ENCODE measurements at places on chromosomes 2 and 18.

DNA sequence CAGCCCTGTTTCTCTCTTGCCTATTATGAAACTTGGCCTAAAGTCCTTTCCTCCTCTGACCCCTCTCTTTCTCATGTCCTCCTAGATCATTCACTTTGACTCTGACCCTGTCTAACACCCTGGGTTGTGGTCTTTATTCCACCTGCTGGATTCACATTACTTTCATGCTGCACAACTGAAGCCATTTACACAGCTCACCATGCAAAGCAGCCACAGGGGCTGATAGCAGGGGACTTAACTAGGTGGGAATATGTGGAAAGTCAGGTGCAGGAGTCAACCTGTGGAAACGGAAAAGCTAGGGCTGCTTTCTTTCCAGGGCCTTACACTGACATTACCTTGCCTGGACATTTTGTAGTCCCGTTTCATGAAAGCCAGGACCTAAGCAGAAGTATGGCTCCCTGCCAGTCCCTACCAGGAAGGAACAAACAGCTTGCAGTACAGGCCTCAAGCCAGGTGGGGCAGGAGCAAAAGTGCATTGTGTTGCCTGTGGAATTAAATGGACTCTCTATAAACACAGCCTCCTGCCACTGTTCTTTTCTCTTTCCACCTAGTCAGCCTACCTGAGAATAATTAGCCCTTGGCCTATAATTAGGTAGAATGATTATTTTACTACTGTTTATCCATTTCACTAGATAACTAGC lies 11.8 kb downstream of the MAPRE3 start:
- no peak for DNase-seq

DNA sequence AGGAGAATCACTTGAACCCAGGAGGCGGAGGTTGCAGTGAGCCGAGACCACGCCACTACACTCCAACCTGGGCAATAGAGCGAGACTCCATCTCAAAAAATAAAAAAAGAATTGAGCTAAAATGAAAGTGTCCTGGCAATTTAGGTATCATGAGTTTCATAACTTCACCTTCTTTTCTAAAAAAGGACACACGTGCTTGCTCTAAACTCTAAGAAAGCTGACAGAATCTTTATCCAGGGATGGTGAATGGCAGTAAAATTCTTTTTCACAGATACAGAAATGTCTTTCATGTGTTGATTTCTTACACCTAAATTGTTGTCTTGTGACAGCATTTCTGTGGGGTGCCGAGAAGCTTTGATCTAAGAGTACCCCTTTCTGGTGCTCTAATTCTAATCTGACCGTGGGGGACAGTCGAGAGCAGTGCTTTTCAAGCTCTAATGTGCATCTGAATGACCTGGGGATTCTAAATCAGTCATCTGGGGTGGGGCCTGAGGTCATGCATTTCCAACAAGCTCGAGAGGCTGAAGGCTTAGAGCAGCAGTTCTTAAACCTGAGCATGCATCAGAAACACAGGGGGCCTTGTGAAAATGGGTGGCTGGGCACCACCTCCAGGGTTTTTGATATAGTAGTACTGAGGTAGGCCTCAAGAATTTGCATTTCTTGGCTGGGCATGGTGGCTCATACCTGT lies 42.1 kb upstream of the REL start:
- no peak for DNase-seq

DNA sequence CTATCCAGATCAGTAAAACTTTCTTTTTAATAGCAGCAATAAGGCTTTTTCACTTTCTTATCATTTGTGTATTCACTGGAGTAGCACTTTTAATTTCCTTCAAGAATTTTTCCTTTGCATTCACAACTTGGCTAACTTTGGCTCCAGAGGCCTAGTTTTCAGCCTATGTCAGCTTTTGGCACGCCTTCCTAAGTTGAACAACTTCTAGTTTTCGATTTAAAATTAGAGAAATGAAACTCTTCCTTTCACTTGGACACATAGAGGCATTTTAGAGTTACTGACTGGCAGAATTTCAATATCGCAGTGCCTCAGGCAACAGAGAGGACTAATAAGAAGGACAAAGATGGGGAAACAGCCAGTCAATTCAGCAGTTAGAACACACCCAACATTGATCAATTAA lies 577.4 kb downstream of the DSC3 start:
- DNase-seq, result no peak

GRCh38 chr2:44941551-44942234 lies at the start of gene SIX3:
SIX3 (plus strand) TSS chr2:44941702; CDS start chr2:44942105, 403 bp downstream.
- DNase-seq, result no peak

DNA sequence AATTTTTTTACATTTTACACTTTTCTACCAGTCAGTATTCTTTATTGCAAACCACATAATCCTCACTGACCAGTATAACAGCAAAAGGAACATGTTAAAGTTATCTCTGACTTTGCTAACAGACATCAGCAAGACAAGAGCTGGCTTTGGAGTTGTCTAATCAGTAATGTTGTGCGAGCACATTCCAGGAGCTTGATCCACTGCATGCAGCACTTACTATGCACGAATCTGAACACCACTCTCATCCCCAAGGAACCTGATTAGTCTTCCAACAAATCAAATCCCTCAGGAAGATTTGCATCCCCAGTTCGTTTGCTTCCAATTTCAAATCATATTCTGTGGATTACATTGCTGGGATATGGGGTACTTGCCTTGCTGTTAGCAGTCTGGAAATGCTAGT lies 269.3 kb upstream of the EPC2 start:
- DNase-seq, result no peak

DNA sequence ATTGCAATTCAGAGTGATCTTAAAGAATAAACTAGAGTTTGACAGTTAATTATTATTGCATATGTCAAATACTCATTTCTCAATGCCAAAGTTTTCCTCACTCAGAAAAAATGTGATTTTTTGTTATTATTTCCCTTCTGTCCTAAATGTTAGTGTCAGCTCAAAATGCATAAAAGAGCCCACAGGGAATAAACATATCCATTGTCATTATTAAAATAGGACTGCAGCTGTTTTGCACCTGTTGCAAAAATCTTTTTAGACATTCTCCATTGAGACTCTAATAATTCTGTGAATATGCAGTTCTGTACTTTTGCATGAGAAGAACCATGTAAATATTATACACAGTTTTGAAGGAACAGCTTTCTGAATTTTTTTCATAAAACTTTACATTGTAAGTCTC lies 540.0 kb upstream of the SLC39A10 start:
- no peak for DNase-seq

- no peak for DNase-seq
These were observed 3.7 kb downstream of the PLEK start for GRCh38 chr2:68368654-68369336.

GRCh38 chr2:127072970-127073369 lies 34.0 kb downstream of the BIN1 start:
- DNase-seq, result no peak

DNA sequence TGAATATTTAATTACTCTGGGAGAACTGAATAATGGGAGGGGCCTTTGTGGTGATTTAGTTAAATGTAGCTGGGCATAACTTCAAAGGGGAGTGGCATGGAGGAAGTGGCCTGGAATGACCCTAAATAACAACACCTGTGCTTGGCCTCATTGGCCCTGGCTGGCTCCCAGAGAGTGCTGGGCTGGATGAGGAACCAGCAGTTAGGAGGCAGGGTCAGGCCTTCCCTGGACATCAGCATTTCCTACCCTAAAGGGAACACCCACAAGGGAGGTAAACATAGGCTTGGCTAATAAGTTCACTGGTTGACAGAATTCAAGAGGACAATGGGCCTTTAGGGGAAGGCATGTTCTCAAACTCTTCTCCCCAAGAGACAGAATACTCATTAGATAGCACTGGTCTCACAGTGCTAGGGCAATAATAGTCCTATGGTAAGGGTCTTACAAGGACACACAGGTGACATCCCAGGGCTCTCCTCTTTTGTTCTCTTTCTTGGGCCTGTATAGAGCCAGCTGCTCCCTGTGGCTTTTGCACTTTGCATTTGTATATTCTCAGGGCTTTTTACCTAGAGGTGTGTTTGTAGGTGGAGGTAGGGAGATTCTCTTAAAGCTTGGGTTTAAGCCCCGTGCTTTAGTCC lies 106.8 kb downstream of the ZNF519 start:
- DNase-seq, result no peak

DNA sequence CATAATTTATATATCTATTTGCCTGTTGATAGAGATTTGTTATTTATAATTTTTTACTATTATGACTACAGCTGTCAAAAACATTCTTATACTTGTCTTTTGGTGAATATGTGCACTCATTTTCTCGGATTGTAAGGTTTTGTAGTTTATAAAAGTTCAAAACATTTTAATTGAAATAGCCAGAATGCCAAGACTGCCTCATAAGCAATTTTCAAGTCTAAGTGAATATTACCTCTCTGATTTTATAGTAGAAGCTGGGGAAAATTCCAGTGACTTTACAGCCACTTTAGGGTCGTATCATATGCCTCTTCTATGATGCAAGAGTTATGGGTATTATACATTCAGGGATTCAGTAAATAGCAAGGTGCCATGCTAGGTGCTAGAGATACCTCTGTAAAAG lies 21.0 kb downstream of the ZC3H6 start:
- DNase-seq, result no peak

GRCh38 chr2:237876061-237876526 lies 16.7 kb downstream of the RAMP1 start:
- DNase-seq, result no peak

GRCh38 chr2:44970846-44971450 lies 29.4 kb downstream of the SIX3 start:
- DNase-seq, result no peak

GRCh38 chr2:112148477-112148876 lies 10.3 kb downstream of the FBLN7 start:
- no peak for DNase-seq

DNA sequence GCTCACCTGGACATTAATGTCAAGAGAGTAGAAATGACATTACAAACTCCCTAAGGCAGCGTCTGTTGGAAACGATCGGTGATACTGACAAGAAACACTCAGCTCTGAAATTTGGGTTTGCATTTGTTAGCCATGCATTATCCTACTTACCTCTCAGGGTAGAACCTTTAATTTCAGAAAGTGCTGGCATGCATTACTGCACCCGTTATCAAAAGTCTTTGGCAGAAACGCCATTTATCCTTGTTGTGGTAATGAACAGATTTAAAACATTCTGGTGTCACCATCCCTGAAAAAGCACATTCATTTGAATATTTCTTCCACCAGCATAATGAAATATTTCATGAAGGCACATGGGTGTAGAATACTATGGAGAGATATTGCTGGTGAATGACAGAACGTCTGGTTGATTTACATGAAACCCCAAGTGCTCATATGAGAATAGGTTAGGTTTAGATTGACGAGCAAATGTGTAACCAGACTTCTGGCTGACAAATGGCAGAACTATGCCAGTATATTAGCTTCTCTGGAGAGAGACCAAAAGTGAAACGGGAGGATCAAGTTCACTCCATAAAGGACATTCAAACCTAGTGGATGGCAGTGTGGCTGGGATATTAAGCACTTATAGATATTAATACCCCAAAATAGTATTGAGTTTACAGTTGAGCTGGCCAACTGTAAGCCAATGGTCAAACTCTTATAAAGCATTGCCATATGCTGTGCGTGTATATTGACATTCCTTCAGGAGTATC lies 53.5 kb upstream of the ITGB6 start:
- DNase-seq, result no peak

GRCh38 chr2:233352141-233352842 lies 2.0 kb upstream of the DGKD start:
- no peak for DNase-seq

DNA sequence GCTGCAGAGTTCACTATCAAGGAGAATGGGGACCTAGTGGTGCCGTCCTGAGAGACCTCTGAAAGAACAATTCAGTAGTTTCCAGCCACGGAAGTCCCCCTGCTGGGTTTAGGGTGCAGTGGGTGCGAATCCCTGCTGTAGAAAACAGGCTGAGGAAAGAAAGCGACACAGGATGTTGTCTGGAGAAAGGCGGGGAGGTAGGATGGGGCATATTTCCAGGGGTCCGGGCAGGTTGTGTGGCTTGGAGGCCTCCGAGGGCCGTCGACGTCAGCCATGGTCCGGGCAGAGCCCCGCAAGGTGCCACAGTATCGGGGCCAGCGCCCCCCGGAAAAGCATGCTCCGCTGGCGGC lies 807 bp upstream of the CREB1 start:
- peak; percentile 50 for DNase-seq

DNA sequence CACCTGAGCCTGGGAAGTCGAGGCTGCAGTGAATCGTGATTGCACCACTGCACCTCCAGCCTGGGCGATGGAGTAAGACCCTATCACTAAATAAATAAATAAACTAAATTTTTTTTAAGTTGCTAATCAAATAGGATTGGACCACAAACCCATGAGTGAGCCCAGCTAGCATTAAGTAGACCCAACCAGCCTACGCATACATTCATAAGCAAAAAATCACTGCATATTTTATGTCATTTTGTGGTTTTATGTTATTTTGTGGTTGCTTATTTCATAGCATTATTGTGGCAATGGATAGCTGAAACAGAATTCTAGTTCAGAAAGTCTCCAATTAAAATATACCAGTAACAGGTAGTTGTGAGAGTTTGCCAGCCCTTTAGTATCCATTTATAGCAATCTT lies 29.1 kb upstream of the ZC3H15 start:
- no peak for DNase-seq

DNA sequence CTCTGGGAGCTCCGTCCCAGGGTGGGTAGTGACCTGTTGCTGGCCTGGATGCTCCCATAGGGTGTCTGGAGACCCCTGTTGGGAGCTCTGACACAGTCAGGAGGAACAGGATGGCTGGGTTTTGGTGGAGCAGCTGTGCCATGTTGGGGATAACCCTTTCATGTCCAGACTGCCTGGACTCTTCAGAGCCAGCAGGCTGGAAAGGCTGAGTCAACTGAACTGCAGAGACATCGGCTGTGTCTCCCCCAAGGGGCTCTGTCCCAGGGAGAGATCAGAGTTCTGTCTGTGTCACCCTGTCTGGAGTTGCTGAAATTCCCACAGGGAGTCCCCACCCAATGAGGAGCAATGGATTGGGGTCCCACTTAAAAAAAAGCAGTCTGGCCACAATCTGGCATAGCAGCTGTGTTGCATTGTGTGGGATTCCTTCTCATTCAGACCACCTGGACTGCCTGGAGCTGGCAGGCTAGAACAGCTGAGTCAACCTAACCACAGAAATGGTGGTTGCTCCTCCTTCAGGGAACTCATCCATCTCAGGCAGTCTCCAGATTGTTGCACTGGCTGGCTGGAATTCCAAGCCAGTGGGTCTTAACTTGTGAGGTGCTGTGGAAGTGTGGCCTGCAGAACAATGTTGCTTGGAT lies 37.2 kb downstream of the AGPS start:
- DNase-seq, result no peak

Measured in activated T-helper 1 cell treated with anti-CD3 and anti-CD28 coated beads, Interleukin-2, amount 50 U/mL, for 16 hours (primary cell).